Thoracic aorta (tissue), 2 donors: ENCODE measurements at places on chromosomes 5 and 9.

GRCh38 chr5:173069671-173070070, 13.5 kb downstream of the CREBRF start:
- no peak overlapping the region for H3K27ac ChIP-seq
- no peak for DNase-seq

GRCh38 chr9:34719021-34719768, 9.3 kb upstream of the CCL21 start:
- no peaks in the 10 kb centered on the region for H3K4me1 ChIP-seq
- no peaks in the 10 kb centered on the region for H3K27me3 ChIP-seq
- H3K36me3 ChIP-seq = no peaks in the 10 kb centered on the region
- DNase-seq = no peak
- H3K4me3 ChIP-seq = no peak overlapping the region

DNA sequence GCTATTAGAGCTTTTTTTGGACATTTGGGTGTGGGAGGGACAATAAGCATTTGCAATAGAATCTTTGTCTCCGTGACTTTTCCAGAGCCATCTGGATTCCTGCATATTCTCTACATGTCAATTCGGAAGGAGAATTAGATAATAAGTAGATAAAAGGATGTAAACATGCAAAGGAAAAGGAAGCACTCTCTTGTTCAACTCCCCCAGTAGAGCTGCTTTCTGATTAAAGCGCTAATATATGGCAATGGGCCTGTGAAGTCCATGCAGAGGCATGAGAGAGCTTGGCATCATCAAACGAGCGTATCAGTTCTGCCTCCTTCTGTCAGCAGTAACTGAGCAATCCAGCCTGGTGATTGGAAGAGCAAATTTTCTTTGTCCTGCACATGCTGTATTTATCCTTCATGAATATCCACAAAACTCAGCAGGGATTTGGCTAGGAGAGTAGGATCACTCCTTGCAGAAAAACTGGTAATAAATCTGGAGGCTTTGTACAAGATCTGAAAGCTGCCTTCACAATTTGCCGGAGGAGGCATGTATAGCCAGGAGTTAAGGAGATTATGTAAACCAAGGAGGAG, 1752.9 kb downstream of the MAT2B start:
- H3K4me1 ChIP-seq = no peaks in the 10 kb centered on the region
- no peak overlapping the region for H3K4me3 ChIP-seq
- DNase-seq = no peak
- H3K27me3 ChIP-seq = no peaks in the 10 kb centered on the region
- no peak overlapping the region for H3K27ac ChIP-seq

DNA sequence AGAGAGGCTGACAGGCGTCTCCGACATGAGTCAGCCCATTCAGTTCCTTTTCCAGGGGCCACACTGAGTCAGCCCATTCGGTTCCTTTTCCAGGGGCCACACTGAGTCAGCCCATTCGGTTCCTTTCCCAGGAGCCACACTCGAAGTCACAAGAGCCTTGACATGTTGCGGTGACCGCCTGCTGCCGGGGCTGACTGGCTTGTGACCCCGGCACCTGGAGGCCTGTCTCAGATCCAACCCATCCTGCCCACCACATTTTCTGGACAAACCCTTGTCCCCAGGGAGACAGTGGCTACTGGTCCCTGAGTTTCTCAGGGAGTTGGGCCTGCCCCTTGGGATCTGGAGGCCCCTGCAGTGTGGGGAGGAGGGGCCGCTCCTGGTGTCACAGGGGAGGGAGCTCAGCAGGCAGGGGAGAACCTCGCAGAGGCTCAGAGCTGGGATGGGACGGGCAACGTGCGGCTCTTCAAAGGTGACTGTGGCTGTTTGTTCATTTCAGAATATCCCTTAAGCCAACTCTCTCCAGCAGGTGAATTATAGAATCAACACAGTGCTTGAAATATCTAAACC, 40.5 kb upstream of the LPCAT1 start:
- H3K27ac ChIP-seq = no peak overlapping the region
- DNase-seq = no peak
- no peaks in the 10 kb centered on the region for H3K27me3 ChIP-seq
- H3K4me1 ChIP-seq = peaks cover 21% of the 10 kb centered on the region

- no peaks in the 10 kb centered on the region for H3K4me1 ChIP-seq
- H3K4me3 ChIP-seq = no peak overlapping the region
- no peak overlapping the region for H3K27ac ChIP-seq
- no peaks in the 10 kb centered on the region for H3K27me3 ChIP-seq
- no peak for DNase-seq
Measured at GRCh38 chr5:112119969-112120368, 299.1 kb downstream of the EPB41L4A start.

- H3K4me3 ChIP-seq = no peak overlapping the region
- H3K27me3 ChIP-seq = no peaks in the 10 kb centered on the region
- H3K4me1 ChIP-seq = no peaks in the 10 kb centered on the region
- H3K36me3 ChIP-seq = no peaks in the 10 kb centered on the region
- H3K27ac ChIP-seq = no peak overlapping the region
Measured at GRCh38 chr9:114668146-114668545, 10.5 kb upstream of the TEX53 start.

DNA sequence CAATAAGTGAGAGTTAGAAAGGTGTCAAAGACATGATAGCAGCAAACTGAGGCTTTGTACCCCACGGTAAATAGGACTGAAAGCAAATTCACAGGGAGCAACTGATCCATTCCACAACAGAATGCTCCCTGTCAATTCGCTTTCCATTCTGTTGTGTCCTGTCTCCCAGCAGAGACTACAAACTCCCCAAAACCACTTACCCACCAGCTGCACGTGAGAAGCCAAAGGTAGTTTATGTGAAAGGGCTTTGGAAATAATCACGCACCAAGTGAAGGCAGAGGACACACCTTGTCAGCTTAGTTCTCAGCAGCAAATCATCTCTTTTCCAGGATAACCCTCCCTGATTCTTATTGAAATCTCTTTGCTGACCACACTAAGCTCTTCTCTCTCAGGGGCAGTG, 46.6 kb upstream of the IL17B start:
- no peak for DNase-seq
- no peak overlapping the region for H3K4me3 ChIP-seq
- H3K36me3 ChIP-seq = peaks cover 95% of the 10 kb centered on the region
- H3K27ac ChIP-seq = peak overlapping the region; percentile 96
- H3K27me3 ChIP-seq = no peaks in the 10 kb centered on the region

GRCh38 chr5:120994112-120994511, 530.0 kb downstream of the PRR16 start:
- no peak overlapping the region for H3K27ac ChIP-seq
- DNase-seq = no peak
- no peaks in the 10 kb centered on the region for H3K4me1 ChIP-seq
- no peaks in the 10 kb centered on the region for H3K36me3 ChIP-seq
- no peak overlapping the region for H3K4me3 ChIP-seq

DNA sequence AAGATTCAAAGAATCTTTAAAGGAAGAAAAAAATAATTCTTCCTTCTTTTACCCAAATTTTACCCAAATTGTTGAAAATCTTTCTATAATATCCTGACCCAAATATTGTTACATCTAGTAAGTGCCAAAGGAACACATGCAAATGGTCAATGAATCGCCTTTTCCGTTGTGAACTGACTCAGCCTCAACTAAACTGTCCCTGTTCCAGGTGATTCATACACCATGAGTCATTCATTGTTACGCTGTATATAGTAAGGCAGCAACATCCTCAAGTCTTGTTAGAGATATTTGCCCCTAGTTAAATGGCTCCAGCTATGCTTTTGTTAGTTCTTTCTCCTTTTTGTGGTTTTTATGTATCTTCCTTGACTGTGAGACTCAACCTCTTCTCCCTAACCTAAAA, 9.7 kb downstream of the PTGER4 start:
- H3K4me1 ChIP-seq = no peaks in the 10 kb centered on the region
- no peak overlapping the region for H3K4me3 ChIP-seq
- H3K27me3 ChIP-seq = no peaks in the 10 kb centered on the region
- no peak for DNase-seq
- H3K36me3 ChIP-seq = no peaks in the 10 kb centered on the region

GRCh38 chr9:27924502-27924901, 351.2 kb upstream of the C9orf72 start:
- H3K36me3 ChIP-seq = no peaks in the 10 kb centered on the region
- no peaks in the 10 kb centered on the region for H3K4me1 ChIP-seq
- no peak overlapping the region for H3K4me3 ChIP-seq
- H3K27me3 ChIP-seq = no peaks in the 10 kb centered on the region

GRCh38 chr9:133693703-133694529, 44.2 kb downstream of the SARDH start:
- no peaks in the 10 kb centered on the region for H3K4me1 ChIP-seq
- no peak for DNase-seq
- H3K27ac ChIP-seq = no peak overlapping the region
- H3K27me3 ChIP-seq = no peaks in the 10 kb centered on the region

- H3K27ac ChIP-seq = no peak overlapping the region
- no peak overlapping the region for H3K4me3 ChIP-seq
- DNase-seq = no peak
- H3K4me1 ChIP-seq = no peaks in the 10 kb centered on the region
- H3K27me3 ChIP-seq = no peaks in the 10 kb centered on the region
Measured at GRCh38 chr5:1719860-1720259, 79.8 kb downstream of the MRPL36 start.

- H3K36me3 ChIP-seq = no peaks in the 10 kb centered on the region
- no peak for DNase-seq
- no peak overlapping the region for H3K4me3 ChIP-seq
- H3K27me3 ChIP-seq = no peaks in the 10 kb centered on the region
Measured at GRCh38 chr5:33772380-33772897, 119.4 kb downstream of the ADAMTS12 start.

- no peak overlapping the region for H3K4me3 ChIP-seq
- no peaks in the 10 kb centered on the region for H3K4me1 ChIP-seq
- H3K27ac ChIP-seq = no peak overlapping the region
- no peaks in the 10 kb centered on the region for H3K36me3 ChIP-seq
Measured at GRCh38 chr9:73423891-73424290, 272.2 kb downstream of the ANXA1 start.

GRCh38 chr5:16234598-16234997, 55.0 kb upstream of the MARCHF11 start:
- no peaks in the 10 kb centered on the region for H3K27me3 ChIP-seq
- H3K4me1 ChIP-seq = no peaks in the 10 kb centered on the region
- no peaks in the 10 kb centered on the region for H3K36me3 ChIP-seq

DNA sequence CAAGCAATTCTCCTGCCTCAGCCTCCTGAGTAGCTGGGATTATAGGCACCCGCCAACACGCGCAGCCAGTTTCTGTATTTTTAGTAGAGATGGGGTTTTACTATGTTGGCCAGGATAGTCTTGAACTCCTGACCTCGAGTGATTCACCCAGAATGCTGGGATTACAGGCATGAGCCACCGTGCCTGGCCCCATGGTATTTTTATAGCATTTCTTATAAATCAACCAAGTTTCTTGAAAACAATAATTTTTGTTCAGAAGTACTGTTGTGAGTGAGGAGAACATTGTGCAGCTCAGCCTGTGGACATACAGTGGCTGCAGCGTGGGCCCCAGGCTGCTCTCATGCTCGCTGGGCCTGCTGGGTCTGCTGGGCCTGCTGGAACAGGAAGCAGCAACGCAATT, 45.3 kb downstream of the MAP1B start:
- DNase-seq = no peak
- peaks cover 8% of the 10 kb centered on the region for H3K36me3 ChIP-seq
- no peaks in the 10 kb centered on the region for H3K27me3 ChIP-seq

GRCh38 chr9:127221695-127222094, 42.9 kb upstream of the GARNL3 start:
- no peak overlapping the region for H3K27ac ChIP-seq
- no peak overlapping the region for H3K4me3 ChIP-seq
- no peaks in the 10 kb centered on the region for H3K27me3 ChIP-seq
- no peaks in the 10 kb centered on the region for H3K36me3 ChIP-seq
- DNase-seq = no peak

DNA sequence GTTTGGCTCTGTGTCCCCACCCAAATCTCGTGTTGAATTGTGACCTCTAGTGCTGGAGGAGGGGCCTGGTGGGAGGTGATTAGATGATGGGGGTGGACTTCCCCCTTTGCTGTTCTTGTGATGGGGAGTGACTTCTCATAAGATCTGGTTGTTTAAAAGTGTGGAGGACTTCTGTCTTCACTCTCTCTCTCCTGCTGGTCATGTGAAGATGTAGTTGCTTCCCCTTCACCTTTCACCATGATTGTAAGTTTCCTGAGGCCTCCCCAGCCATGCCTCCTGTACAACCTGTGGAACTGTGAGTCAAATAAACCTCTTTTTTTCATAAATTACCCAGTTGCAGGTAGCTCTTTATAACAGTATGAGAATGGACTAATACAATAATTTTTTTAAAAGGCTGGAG, 10.6 kb upstream of the MYO10 start:
- no peak overlapping the region for H3K4me3 ChIP-seq
- H3K27ac ChIP-seq = no peak overlapping the region
- H3K36me3 ChIP-seq = no peaks in the 10 kb centered on the region
- no peaks in the 10 kb centered on the region for H3K27me3 ChIP-seq

DNA sequence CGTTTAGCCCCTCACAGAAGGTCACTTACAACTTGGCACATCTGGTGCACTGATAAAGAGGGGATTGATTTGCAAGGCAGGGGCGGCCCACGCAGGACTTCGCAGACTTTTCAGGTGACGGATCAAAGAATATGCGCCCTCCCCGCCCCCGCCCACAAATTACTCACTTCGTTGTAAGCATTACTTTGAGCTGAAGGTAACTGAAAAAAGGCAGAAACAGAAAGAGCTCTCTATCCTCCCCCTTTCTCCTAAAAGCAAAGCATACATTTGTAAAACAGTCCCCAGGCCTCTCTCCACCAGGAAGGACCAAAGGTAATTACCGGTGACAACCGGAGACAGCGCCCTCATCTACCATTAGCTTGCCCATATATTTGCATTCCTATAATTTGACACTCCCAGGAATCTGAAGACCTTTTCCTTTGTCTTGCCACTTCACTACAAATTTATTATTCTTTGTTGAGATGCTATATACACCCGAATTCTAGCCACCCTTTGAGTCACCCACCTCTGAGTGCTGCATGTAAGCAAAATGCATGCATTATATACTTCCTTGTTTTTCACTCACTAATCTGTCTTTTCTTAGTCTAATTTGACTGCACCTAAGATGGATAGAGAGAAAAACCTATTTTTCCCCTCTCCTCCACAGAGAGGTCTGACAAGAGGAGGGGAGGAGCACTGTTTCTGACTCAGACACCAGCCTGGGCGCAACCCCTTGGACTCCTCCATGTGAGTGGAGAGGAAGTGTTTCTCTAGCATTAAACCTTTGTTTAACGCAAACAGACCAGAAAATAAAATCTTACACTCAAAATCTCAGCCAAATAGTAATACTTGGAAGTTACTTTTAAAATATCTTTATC, 74.7 kb upstream of the SPIN1 start:
- DNase-seq = no peak
- H3K27me3 ChIP-seq = no peaks in the 10 kb centered on the region
- no peak overlapping the region for H3K4me3 ChIP-seq
- peaks cover 10% of the 10 kb centered on the region for H3K4me1 ChIP-seq

GRCh38 chr9:89854715-89855475, 250.1 kb downstream of the GADD45G start:
- H3K27ac ChIP-seq = no peak overlapping the region
- no peak overlapping the region for H3K4me3 ChIP-seq
- H3K4me1 ChIP-seq = no peaks in the 10 kb centered on the region
- no peaks in the 10 kb centered on the region for H3K36me3 ChIP-seq
- no peaks in the 10 kb centered on the region for H3K27me3 ChIP-seq

GRCh38 chr5:140324617-140325241, 21.7 kb downstream of the HBEGF start:
- DNase-seq = no peak
- H3K27ac ChIP-seq = no peak overlapping the region
